ENCODE measurements at places on chromosomes 2 and 18.
A peak's percentile ranks its signal among the peaks of the same experiment; 100 is the strongest.

DNA sequence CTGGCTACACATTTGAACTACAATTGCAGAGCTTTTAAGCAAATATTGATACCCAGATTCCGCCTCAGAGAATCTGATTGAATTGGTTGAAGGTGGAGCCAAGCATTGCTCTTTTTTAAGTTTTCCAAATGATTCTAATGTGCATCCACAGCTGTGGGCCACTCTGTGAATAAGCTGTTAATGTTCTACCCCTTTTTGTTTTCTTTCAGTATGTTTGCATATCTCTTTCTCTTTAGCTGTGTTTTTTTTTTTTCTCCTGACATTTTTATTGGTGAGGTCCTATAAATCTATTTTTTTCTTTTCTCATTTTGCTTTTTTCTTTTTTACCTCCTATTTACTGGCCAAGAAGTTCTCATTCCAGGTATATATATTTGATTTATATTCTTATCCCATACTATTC lies 6.5 kb downstream of the SCN3A start:
- no peak for DNase-seq

DNA sequence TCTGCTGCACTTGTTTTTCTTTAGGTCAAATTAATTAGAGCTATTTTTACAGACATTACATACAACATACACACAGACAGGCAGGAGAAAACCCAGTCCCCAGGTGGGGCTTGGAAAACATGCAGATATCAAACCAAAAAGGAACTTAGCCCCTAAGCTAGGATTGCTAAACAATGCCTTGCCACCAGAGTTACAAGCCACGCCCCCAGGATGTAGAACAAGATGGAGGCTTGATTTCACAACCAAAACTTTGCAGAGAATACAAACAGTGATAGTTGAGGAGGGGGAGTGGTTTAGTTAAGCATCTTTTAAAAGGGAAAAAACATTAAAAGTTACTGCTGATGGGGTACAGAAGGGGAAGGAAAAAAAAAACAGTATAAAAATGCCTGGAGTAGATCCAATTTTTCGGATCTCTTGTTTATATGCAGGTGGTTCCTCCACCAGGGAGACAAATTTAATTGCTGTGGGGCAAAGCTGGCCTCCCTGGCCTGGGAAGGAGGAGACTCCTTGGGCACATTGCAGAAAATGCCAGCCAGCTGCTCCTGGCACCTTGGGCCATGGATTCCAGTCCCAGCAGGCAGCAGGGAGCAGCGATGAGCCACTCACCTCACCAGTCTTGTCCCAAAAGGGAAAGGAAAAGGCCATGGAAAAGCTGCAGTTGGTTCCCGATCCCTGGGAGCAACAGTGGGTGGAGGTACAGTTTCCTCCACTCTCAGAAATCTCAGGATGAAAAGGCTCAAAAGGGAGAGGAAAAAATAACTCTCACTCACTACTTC lies 348.4 kb upstream of the REG3G start:
- DNase-seq, result no peak

- DNase-seq, result no peak
Measured at GRCh38 chr2:72524071-72524470, 301.8 kb downstream of the EXOC6B start.

DNA sequence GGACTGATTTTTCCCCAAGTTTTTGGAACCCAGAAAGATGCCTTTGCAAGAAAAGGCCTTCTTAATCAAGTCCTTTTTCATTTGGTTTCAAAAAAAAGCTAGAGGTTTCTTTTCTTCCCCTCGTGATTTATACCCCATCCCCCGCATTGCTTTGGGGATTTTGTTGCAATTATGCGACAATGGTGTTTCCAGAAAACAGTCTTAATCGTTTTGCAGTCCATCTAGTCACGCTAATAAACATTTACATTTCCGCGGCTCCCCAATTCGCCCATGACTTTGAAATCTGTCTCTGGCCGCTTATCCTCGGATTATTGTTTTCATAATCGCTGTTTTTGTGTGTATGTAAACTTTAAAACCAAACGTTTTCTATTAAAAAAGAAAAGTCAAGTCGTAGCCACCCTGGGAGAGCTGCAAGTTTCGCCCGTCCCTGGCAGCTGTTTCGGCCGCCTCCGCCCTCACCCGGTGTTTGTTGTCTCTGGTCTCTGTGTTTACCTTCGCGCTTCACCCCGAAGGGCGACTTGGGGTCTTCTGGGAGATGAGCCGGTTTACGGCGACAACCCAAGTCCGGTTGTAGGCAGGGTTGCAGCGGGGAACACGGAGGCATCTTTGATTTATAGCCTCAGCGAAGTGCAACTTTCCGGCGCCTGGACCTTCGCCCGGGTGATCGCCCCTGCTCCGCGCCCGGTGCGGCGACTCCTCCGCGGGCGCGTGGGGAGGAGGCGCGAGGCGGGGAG lies 667 bp downstream of the SP9 start:
- peak; percentile 61 for DNase-seq

DNA sequence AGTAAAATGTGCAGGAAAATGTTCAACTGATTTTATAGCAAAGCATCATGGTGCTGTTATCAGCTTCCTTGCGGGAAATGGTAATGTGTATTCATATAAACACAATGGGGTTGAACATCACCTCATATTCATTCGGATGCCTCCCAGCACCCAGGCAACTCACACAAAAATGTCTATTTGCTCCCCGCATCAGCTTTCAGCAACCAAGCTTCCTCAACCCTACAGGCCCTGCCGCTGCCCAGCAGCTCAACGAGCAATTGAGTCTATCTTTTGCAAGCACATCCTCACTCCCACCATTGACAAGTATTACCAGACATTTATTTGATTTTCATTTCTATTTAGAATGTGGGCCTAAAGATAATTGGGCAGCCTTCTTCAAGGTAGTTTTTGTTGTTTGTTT lies 2161.4 kb upstream of the PIK3C3 start:
- DNase-seq, result no peak

DNA sequence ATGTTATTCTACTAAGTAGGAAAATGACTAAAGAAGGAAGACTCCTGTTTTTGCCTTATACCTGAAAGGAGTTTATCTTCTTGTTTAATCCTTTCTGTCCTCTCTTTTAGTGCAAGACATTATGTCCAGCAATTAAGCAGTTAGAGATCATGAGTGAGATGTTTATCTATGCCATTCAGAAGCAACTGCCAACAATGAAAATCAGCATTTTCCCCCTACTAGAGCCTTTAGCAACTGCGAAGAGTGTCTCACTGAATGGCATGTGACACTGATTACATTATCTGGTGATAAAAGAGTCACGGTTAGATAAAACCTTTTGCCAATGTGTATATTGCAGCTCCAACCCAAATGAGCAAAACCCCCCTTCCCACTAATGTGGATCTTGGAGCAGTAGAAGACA lies 357.7 kb upstream of the SYT4 start:
- DNase-seq, result no peak

DNA sequence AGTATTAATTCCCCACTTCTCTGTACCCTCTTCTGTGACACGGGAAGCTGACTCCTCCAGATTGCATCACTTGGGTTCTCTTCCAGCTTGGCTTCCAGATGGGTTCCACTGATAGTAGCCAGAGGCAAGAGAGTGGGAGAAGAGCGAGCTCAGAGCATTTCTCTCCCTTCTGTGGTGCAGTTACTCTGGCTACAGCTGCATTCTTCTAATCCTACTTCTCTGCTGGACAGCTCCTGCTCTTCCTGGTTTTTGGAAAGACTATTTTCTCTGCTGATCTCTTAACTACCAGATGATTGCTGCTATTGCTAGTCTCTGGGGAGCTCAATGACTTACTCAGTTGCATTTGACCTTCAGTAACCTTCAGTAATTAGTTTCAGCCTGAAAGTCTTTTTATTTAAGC lies 187.5 kb upstream of the MAP2 start:
- DNase-seq, result peak; percentile 24

- peak; percentile 43 for DNase-seq
Measured at GRCh38 chr18:33751613-33752221, 173.7 kb downstream of the ASXL3 start.

DNA sequence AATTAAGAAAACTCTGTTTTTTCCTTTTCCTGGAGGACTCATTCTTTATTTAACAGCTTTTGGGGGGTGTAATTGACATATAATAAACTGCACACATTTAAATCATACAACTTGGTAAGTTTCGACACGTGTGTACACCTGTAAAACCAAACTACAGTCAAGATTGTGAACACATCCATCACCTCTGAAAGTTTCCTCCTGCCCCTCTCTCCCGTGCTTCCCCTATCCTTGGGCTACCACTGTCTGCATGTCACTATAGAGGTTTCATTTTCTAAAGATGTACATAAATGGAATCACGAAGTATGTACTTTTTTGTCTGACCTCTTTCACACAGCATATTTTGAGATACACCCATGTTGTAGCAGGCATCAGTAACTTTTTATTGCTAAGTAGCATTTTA lies 100.0 kb downstream of the BIN1 start:
- DNase-seq, result no peak

- DNase-seq, result no peak
Measured at GRCh38 chr2:201597397-201597796, 45.9 kb downstream of the TMEM237 start.
